Activated CD4-positive, alpha-beta T cell treated with anti-CD3 and anti-CD28 coated beads for 24 hours (primary cell): ENCODE measurements at places on chromosomes 1 and 21.

DNA sequence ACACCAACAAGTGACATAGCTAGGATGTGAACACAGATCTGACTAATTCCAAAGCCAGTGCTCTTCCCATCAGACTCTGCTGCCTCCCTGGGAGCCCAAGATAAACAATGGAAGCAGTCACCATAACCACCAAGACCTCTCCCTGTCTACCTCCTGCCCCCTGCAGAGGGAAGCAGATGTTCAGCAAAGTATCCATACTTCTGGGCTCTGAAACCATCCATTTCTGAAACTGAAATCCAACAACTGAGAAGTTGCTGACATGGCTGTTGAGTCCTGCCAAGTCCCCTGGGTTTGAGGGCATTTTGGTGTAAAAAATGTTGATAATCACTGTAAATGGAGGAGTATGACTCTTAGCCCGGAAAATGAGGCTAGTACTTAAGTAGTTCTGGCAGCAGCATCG lies 102.1 kb downstream of the TYW3 start:
- no peak for DNase-seq

DNA sequence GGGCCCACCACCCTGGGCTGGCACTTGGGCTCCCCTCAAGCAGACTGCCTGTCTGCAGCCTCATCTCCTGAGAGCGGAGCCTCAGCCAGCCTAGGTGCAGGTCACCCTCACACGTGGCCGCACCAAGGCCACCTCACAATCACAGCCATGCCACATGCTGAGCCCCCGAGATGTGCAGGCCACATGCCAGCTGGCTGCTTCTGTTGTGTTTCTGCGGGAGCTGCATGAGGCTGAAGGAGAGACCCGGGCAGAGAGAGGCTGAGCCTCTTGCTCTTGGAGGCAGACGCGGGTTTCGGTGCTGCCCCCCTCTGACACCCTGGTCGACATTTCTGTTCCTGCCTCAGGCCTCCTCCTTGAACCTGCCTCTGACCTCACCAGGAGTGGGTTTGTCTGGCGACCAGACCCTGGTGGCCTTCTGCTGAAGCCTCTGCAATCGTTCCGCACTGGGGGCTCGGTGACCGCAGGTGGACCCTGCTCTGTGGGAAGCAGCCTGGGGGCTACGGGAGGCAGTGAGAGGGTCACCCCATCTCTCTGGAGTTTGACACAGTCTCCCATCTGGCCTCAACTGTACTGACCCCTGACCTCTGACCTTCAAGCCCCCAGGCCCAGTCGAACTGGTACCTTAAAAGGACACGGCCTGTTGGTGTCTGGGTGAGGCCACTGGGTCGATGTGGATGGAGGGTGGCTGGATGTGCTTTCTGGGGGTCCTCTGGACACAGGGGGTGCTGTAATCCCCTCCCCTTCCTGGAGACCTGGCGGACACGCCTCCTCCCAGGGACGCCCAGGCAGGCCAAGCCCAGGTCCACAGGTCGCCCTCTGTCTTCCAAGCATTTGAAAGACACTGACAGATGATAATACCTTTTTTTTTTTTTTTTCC lies 13.0 kb upstream of the C1orf174 start:
- DNase-seq = no peak

DNA sequence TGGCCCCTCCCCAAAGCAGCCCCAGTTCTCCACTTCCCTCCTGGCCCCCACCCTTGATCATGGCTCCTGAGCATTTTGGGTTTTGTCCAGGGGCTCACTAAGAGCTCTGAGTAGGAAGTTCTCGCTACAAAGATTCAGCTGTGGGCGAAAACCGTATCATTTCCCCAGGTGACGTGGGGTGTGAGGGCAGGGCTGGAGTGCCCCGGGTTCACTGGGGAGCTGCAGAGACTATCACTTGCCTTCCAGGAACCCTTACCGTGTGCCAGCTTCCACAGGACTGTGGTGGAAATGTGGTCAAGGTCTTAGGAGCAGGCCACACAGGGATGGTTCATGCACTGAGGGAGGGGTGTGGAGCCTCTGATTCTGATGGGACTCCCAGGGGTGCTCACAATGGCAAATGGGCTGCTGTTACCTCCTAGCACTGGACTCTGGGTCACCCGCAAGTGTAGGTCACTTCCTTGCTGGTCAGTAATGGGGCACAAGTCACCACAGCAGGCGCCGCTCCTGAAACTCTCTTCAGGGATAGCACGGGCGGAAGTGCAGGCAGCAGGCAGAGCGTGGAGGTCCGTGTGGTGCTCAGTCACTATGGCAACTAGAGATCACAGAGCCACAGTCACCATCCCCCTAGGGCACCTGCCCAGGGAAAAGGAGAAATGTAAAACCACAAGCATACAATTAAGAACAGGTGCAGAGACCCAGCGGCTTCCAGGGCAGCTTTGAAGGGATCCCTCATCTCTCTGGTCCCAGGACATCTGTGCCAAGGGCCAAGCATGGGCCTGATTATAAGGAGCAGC lies 35.4 kb downstream of the RSPH1 start:
- DNase-seq = peak; percentile 18

DNA sequence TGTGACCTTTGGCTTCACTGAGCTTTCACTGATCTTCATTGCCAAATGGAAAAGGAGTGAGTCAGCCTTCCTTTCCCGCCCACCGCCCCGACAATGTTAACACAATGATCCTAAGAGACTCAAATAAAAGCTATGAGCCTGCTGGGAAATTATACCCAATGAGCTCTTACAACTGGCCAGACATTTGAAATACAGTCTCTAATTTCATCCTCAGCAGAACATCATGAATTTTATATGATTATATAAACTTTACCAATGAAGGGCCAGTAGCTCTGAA lies 252.5 kb downstream of the SIPA1L2 start:
- DNase-seq = no peak

DNA sequence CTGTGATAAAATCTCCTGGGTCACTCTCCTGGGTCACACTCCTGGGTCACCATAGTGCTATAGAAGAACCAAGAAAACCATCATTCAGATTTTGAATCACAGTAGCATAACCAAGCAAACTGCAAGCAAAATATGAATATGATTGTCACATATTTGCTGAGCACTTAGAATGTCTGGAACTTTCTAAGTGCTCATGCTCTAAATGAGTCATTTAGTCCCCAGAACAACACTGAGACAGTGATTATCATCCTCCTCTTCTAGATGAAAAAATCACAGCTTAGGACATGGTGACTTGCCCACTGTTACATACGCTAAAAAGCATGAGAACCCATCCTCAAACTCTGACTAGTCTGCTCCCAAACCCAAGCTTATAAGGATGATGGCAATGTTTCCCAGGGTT lies 39.5 kb upstream of the DDAH1 start:
- no peak for DNase-seq

GRCh38 chr1:181789395-181789794 lies 272.1 kb downstream of the ZNF648 start:
- DNase-seq = no peak

- DNase-seq = no peak
Measured at GRCh38 chr1:22111620-22112019, 31.3 kb downstream of the WNT4 start.

- DNase-seq = no peak
Measured at GRCh38 chr1:236176337-236177336, 34.3 kb downstream of the GPR137B start.

- no peak for DNase-seq
Measured at GRCh38 chr1:52741259-52741658, 15.0 kb downstream of the ZYG11B start.

DNA sequence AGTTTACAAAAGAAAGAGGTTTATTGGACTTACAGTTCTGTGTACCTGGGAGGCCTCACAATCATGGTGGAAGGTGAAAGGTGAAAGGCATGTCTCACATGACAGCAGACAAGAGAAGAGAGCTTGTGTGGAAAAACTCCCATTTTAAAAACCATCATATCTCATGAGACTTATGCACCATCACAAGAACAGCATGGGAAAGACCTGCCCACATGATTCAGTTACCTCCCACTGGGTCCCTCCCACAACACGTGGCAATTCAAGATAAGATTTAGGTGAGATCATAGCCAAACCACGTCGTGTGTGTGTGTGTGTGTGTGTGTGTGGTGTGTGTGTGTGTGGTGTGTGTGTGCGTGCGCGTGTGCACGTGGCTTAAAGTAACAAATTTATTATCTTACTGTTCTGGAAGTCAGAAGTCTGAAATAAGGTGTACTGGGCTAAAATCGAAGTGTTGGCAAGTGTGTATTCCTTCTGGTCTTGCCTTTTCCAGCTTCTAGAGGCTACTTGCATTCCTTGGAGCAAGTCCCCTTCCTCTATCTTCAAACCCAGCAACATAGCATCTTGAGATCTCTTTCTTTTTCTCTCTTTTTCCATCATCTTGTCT lies 48.1 kb upstream of the MPC2 start:
- no peak for DNase-seq

DNA sequence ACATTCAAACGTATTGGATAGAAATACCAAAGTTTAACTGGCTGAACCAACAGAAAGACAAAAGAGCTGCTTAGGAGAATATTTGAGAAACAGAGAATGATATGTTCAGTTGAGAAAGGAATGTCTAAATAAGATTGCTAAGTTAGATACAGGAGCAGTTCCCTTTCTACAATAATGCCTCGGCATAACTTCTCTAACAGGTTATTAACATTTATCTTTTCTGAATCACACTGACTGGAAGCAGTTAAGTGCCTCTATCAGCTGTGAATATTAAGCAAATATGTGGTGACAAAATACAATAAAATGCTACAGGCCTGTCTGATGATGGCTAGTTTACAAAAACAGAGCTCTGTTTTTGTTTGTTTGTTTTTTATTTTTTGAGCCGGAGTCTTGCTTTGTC lies 121.9 kb downstream of the KCNK1 start:
- no peak for DNase-seq

- no peak for DNase-seq
Measured at GRCh38 chr1:75097654-75098053, 36.5 kb upstream of the LHX8 start.

DNA sequence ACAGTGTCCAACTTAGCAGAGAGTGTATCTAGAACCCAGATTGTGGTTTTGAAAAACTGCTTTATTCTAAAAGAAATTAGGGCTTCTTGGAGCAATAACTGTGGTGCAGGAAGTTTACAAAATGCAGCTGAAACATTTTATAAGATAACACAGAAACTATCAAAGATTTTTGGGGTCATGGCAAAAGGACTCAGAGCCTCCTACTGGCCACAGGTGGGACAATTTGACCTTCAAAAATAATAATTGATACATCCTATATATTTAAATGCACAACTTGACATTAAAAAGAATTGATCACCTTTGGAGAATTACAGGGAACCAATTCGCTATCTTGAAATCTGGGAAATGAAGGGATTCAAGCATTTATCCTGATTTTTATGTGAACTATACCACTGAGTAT lies 235.2 kb downstream of the RPS6KC1 start:
- no peak for DNase-seq

DNA sequence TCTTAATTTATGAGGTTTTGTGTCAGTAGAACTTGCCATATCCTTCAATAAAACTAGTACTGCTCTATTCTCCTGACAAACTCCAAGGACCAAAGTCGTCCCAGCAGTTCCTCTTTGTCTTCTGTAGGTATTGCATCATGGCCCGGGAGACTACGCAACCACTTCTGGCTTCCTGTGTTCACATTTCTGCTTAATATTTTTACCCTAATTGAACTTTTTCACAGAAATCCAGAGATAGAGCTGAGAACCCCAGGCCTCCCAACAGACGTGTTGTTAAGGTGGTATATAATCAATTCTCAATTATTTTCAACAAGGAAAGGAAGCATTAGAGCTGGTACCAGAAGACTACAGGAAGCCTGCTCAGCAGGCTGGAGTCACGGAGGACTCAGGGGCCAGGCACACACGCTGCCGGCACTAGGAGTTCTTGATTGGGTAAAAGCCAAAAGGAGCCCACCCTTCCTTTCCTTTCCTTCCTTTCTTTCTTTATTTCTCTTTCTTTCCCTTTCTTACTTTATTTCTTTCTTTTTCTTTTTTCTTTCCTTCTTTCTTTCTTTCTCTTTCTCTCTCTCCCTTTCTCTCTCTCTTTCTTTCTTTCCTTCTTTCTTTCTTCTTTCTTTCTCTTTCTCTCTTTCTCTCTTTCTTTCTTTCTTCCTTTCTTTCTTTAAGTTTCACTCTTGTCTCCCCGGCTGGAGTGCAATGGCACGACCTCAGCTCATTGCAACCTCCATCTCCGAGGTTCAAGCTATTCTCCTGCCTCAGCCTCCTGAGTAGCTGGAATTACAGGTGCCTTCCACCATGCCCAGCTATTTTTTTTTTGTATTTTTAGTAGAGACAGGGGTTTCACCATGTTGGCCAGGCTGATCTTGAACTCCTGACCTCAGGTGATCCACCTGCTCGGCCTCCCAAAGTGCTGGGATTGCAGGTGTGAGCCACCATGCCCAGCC lies 173.7 kb downstream of the ZBTB18 start:
- no peak for DNase-seq

GRCh38 chr1:107748531-107748930 lies 216.4 kb downstream of the VAV3 start:
- DNase-seq = no peak

- no peak for DNase-seq
Measured at GRCh38 chr21:29181799-29182470, 51.5 kb downstream of the MAP3K7CL start.

DNA sequence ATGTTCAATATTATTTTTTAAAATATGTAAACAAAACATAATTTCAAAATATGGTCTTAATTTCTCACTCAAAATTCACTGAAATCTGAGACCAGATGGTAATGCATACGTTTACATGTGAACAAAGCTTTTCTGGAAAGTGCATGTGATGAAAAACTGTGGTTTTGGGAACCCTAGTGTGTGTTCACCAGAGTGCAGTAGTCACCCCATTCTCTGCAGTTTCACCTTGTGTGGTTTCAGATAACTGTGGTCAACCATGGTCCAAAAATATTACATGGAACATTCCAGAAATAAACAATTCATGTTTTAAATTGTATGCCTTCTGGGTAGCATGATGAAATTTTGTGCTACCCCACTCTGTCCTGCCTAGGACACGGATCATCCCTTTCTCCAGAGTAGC lies 2021.9 kb downstream of the MRPL39 start:
- no peak for DNase-seq

- DNase-seq = no peak
Measured at GRCh38 chr1:222777977-222778376, 36.9 kb upstream of the DISP1 start.

GRCh38 chr21:37757606-37758376 lies 158.5 kb downstream of the KCNJ6 start:
- DNase-seq = no peak

DNA sequence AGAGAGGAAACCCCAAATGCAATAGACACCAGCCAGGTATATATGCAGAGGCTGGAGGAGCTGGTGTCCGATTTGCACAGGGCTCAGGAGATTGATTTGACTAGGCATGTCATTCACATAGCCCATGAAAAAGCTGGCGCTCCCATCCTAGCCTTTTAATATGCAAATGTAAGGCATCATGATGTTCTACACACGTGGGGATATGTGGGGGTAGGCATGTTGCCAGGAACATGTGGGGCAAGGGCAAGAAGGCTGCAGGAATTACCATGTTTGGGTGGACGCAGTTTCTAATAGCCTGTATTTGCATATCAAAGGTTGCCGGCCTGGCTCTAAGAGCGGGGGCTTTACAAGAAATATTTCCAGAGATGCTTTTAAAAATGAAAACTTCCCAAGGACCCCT lies 11.7 kb upstream of the SH3GLB1 start:
- no peak for DNase-seq
